ENCODE measurements at places on chromosomes 12 and 14.

- no peak for DNase-seq
Measured at GRCh38 chr14:24948261-24948847, 101.6 kb downstream of the STXBP6 start.

- DNase-seq: no peak
Measured at GRCh38 chr12:91098941-91099340, 12.4 kb downstream of the LUM start.

DNA sequence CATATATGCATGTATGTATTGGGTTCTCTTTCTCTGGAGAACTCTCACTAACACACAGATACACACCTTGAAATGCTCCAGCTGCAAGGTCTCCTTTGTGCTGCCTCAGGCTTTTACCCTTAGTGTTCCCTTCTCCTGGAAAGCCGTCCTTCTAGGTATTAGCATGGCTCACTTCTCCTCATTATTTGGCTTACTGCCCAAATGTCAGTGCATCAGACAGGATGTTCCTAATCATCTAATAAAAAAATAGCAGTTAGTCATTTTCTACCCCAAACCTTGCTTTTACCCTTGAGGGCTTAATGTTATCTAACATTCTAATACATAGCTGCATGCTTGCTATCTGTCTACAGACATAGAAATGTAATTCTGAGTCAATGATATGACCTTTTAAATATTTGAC lies 109.0 kb upstream of the SLC16A7 start:
- DNase-seq: no peak

- peak; percentile 28 for DNase-seq
Measured at GRCh38 chr12:15227004-15227679, 5.9 kb upstream of the RERG start.

DNA sequence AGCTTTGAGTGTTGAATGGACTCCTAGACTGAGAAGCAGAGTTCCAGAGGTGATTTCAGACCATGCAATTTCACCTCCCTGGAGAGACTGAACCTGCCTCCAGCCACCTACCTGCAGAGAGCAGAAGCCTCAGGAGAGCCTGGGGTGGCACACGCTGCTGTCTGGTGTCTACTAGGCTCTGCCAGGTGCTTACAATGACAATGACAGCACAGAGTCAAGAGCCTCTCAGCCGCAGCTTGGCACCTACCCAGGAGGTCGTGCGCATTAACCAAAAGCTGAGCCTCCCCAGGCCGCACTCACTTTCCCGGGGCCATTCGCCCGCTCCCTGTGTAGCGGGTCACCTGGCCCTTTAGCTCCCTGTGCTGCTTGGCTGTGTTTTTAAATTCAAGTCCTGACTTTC lies 63.2 kb downstream of the TESC start:
- no peak for DNase-seq
